Tibial nerve (tissue), 4 donors: ENCODE measurements at places on chromosomes 7 and 10.

GRCh38 chr7:31633894-31634494, 53.0 kb upstream of the PPP1R17 start:
- no peak overlapping the region for H3K27ac ChIP-seq
- H3K4me1 ChIP-seq = no peaks in the 10 kb centered on the region
- no peak overlapping the region for H3K4me3 ChIP-seq
- no peaks in the 10 kb centered on the region for H3K36me3 ChIP-seq
- no peaks in the 10 kb centered on the region for H3K27me3 ChIP-seq
- DNase-seq = no peak

GRCh38 chr10:36455526-36456133, 669.8 kb upstream of the ANKRD30A start:
- no peak overlapping the region for H3K4me3 ChIP-seq
- H3K4me1 ChIP-seq = no peaks in the 10 kb centered on the region
- no peak for DNase-seq
- H3K36me3 ChIP-seq = no peaks in the 10 kb centered on the region

GRCh38 chr10:126646110-126646509, 24.4 kb downstream of the C10orf90 start:
- no peaks in the 10 kb centered on the region for H3K27me3 ChIP-seq
- H3K27ac ChIP-seq = no peak overlapping the region
- H3K36me3 ChIP-seq = no peaks in the 10 kb centered on the region
- no peak for DNase-seq

DNA sequence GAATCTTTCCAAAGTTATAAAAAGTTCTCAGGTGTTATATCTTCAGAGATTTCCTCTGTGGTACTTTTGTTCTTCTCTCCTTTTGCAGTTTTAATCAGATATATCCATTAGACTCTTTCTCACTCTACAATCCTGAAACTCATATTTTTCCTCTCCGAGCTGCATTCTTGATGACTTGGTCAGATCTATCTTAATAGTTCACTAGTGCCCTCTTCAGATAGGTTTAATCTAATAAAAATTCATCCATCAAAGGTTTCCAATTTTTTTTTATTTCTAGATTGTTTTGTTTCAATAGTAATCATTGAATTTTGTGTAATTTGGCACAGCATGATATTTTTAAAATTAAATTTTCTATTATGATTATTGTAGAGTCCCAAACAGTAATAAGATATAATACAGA, 21.8 kb upstream of the DGKB start:
- H3K27me3 ChIP-seq = no peaks in the 10 kb centered on the region
- H3K36me3 ChIP-seq = no peaks in the 10 kb centered on the region
- H3K27ac ChIP-seq = no peak overlapping the region

- no peak overlapping the region for H3K4me3 ChIP-seq
- H3K36me3 ChIP-seq = no peaks in the 10 kb centered on the region
- no peak for DNase-seq
Observed at GRCh38 chr7:54550471-54550870, 8.3 kb downstream of the VSTM2A start.

GRCh38 chr10:101683276-101683675, 11.7 kb downstream of the FBXW4 start:
- no peak overlapping the region for H3K4me3 ChIP-seq
- H3K4me1 ChIP-seq = peaks cover 25% of the 10 kb centered on the region
- H3K27me3 ChIP-seq = no peaks in the 10 kb centered on the region
- H3K36me3 ChIP-seq = no peaks in the 10 kb centered on the region
